Mucosa of descending colon (tissue), 3 donors: ENCODE measurements at places on chromosomes 16 and 17. TPM values are rescaled to one million over a fixed set of nuclear protein-coding genes. Genes with fewer than 3 reads are reported as not detected.

The NTN1 gene
- total RNA-seq: 3.7 TPM

GRCh38 chr16:15466886-15467781 lies 32.7 kb downstream of the BMERB1 start:
- DNase-seq: no peak

- no peak for DNase-seq
These were observed 188.7 kb downstream of the TANC2 start for GRCh38 chr17:63154586-63155244.

GRCh38 chr17:60164164-60164563 lies 14.4 kb downstream of the CA4 start:
- no peak for DNase-seq

DNA sequence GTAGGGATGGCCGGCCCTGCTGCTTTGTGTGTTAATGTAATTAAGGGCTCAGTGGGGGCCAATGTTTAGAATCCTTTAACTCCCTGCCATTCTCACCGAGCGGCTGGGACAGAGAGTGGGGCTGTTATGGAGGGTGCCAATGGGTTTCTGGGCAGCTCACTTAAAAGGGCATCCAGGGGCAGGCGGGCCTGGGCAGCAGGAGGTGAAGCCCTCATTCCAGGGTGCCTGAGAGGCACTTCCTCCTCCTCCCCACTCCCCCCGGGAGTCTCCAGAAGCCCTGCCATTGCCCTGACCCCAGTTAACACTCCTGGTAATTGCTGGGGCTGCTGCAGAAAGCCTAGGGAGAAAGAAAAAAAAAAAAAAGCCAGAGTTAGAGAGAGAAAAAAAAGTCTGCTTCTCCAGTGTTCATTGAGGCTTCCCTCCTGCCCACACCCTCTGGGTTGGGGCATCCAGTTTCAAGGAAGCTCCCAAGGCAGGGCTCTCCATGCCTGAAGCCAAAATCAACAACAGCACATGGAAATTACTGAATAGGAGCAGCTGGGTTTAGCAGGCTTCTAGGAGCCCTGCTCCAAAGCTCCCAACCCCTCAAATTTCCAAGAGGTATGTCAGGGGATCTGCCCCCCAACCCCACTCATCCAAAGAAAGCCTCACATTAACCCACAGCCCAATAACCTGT lies 28.0 kb downstream of the CUEDC1 start:
- peak; percentile 62 for DNase-seq

GRCh38 chr16:10951026-10951425 lies 6.7 kb downstream of the CLEC16A start:
- no peak for DNase-seq

DNA sequence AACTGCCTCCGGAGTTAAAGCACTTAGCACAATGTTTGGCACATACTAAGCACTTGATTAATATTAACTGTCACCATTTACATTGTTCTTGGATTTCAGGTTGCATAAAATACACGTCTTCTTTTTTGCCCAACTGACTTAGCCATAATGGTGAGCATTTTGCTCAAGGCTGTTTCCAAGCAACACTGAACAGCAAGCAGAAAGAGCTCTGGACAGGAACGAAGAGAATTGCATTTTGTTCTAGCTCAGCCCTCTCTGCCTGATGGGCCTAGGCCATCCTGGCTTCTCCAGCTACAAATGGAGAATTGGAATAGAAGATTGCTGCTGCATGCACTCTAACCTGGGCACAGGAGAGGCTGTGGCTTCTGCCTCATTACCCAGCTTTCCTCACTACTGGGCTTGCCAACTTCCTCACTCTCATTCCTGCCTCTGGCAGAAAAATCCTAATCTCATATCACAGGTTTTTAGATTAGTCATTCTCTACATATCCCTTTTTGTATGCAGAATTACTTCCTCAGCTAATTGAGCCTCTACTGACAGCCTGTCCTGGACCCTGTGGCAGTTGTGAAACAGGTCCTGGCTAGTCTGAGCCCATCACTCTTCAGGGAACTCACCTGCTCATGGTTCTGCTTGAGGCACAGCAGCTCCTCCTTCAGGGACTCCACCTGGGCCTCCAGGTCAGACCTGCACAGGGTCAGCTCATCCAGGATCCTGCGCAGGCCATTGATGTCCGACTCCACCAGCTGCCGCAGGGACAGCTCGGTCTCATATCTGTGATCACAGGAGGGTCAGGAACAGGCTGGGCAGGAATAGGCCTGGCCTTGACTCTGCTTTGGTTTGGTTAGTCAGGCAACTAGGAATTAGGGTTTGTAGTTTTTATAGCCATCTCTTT lies 2.5 kb downstream of the KRT33A start:
- DNase-seq: no peak

DNA sequence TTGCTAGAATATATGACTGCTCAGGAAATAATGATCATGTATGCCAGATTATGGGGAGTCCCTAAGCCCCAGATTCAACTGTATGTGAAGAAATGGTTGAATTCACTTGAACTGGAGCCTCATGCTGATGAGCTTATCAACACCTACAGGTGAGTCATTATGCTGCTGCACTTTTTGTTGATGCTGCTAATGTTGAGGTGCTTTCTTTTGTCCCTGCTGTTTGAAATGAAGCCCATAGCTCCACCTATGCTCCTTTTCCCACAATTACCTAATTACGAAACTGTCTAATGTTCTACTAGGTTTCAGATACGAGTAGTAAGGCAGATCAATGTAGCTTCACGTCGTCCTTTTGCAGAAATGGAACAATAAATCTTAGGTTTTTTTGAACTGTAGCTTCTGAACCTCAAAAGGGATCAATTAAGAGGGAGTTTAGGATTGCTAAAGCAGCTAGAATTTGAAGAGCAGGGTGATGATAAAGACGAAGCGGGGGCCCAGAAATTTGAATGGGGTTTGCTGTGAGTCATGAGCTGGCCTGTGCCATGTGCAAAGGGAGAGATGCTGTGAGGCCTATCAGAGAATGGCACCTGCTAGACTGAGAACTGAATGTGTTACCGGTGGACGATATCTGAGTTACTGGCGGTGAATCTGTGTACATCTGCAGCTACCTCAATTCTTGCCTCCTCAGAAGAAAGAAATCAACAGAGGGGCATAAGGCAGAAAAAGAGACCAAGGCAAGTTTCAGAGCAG lies 6.1 kb upstream of the UQCRC2 start:
- no peak for DNase-seq

DNA sequence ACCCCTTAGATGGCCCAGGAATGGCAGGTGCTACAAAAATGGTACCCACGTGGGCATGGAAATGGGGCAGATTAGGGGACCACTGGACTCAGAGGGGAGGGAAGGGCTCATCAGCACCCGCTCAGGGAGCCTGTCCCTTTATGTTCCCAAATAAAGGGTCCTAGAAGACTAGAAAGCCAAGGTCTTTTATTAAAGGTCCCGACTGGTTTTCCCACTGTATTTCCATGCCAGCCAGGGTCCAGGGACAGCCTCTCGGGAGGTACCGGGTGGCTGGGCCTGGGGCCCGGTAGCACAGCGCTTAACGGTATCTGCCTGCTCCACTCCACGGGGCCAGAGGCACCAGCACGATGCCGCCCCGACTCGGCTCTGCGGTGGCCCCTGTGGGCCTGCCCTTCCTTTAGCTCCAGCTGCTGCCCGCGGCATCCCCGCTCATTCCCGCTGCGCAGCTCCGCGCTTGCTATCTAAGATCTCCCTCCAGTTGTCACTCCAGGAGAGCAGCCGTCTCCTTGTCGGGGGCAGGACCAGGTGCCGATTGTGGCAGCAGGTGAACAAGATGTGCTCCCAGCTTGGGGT lies 1.4 kb downstream of the NT5C start:
- peak; percentile 62 for DNase-seq

DNA sequence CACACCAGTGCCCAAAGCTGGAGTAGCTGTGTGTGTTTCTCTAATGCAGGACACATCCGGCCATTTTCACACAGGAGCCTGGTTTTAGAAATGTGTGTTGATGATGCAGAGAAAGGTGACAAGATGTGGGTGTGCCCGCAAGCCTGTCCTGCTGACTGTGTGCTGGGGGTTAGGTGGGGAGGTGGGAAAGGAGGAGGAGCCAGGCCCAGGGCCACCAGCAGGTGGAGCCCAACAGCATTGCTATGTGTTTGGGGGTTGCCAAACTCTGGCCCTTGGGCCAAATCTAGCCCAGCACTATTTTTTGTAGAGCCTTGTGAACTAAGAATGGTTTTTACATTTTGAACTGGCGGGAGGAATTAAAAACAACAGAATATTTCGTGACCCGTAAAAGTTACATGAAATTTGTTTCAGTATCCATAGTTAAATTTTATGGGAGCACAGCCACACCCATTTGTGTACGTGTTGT lies 61.7 kb upstream of the LGALS9 start:
- DNase-seq: no peak

DNA sequence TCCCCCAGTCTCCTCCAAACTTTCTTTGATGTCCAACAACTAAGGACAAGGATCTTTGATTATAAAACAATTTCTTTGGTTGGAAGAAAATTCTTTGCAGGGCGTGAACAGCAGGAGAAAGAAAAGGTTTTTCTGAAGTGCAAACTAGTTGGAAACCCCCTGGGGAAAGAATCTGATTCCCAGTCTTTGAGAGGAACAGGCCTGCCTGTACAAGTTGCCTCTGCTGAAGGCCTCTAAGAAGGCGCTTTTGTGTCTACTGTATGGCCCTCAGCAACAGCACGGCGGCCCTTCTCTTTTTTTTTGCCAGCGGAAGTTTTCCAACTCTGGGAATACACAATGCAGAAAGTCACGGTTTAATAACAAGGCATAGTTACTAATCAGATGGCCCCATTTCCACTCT lies 14.0 kb downstream of the RNF43 start:
- DNase-seq: no peak

GRCh38 chr17:15954222-15954621 lies 9.3 kb downstream of the ADORA2B start:
- no peak for DNase-seq

DNA sequence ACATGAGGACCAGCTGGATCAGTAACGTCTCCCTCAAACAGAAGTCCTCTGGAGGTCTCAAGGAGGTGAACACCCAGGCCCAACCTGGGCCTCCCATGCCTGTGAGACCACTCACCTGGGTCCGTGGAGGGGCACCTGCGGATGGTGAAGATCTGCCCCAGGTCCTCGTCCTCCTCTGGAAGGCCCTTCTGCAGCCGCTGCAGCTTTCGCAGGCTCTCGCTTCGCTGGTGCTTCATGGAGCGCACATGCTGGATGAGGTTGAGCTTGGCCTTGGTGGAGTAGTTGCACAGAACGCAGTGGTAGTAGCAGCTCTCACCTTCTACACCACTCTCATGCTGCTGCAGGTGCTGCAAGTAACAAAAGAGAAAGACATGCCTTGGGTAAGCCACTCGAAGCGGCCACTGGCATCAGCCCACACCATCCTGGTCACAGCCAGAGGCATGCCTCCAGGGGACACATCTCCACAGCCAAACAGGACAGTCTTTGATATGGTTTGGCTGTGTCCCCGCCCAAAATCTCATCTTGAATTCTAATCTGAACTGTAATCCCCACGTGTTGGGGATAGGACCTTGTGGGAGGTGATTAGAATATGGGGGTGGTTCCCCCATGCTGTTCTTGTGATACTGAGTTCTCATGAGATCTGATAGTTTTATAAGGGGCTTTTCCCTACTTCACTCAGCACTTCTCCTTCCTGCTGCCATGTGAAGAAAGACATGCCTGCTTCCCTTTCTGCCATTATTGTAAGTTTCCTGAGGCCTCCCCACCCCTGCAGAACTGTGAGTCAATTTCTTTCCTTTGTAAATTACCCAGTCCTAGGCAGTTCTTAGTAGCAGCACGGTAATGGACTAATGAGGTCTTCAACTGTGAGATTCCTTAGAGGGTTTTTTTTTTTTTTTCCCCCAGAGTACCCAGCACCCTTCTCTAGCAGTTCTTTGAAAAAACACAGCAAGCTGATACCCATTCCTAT lies 158.0 kb downstream of the ZFHX3 start:
- no peak for DNase-seq

- no peak for DNase-seq
These were observed 43.2 kb downstream of the CRISPLD2 start for GRCh38 chr16:84862804-84863480.

GRCh38 chr16:54050459-54051210 lies 236.0 kb downstream of the IRX3 start:
- no peak for DNase-seq

DNA sequence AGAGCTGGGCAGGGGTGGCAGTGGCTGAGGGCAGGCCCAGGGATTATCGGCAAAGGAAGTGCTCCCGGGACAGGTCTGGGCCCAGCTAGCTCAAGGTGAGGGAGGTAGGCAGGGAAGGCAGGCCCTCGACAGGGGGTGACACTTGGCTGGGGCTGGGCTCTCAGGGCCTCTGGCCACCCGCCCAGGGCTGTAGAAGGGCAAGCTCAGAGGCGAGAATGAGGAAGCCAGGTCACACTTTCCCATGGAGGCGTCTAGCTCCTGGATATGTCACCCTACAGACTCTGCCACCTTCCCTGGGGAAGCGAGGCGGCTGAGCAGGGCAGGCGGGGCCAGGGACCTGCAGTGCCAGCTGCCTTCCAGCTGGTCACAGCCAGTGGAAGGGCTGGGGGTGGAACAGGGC lies 19.1 kb downstream of the FAM83G start:
- peak; percentile 55 for DNase-seq

The CPHXL gene
- total RNA-seq: not detected

DNA sequence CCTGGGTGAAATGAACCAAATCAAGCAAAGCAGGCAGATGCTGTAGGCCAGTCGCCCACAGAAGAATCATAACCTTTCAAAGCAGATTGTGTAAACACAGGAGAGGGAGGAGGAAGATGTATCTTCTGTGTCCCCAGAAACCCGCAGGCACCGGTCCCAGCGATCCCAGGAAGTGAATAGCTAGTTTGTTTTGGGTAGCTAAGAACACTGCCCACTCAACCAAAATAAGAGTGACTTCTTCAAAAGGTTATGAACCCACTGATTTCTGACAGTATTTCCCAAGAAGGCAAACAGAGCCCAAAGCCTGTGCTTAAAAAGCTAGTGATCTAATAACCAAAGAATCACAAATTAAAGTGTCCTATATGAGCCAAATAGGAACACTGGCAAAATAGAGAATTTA lies 67.8 kb downstream of the GRIN2A start:
- no peak for DNase-seq

DNA sequence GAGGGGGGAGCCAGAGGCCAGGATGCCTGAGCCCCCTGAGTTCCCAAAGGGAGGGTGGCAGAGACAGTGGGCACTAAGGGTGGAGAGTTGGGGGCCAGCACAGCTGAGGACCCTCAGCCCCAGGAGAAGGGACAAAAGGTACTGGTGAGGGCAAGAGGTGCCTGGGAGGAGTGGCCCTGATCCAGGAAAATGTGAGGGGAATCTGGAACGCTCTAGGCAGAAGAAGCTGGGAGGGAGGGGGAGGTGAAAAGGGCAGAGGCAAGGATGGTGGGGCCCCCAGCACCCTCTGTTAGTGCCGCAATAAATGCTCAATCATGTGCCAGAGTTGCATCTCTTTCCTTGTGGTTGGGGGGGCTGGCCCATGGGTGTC lies 1.1 kb downstream of the TCAP start:
- no peak for DNase-seq

The RNF112 gene
- 13.4 TPM for total RNA-seq

The SCNN1G gene
- 4.2 TPM for total RNA-seq

The LYRM9 gene
- total RNA-seq: 4.7 TPM
